ENCODE measurements at places on chromosomes 2 and 18.
A peak's percentile ranks its signal among the peaks of the same experiment; 100 is the strongest.

DNA sequence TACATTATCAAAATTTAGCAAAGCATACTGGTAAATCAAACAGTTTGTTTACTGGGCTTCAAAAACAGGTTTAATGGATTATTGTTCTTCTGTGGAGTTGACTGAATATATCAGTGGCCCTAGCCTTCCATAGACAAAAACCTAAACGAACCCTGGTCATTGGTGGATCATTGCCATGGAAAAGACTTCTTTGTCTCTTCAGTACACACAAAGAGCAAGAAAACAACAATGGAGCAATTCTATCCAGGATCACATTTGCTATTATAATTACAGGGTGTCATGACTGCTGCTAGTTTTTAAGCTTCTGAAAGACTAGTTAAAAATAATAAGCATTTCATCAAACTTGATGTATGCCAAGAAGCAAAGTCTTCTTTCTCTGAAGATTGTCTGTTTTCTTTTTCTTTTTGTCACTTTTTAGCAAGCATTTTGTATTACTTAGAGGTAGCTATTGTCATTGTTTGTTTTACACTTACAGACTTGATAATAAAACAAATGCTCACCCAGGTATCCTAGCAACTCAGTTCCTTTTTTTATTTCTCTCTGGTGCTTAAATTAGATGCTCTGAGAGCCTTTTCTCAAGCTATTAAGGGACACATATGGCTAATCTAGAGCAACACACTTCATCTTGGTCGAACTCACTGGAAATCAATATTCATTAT is 1228.7 kb upstream of the DDX18 start:
- no peak for DNase-seq

- DNase-seq: no peak
Observed at GRCh38 chr2:102549027-102549426, 70.3 kb upstream of the SLC9A2 start.

DNA sequence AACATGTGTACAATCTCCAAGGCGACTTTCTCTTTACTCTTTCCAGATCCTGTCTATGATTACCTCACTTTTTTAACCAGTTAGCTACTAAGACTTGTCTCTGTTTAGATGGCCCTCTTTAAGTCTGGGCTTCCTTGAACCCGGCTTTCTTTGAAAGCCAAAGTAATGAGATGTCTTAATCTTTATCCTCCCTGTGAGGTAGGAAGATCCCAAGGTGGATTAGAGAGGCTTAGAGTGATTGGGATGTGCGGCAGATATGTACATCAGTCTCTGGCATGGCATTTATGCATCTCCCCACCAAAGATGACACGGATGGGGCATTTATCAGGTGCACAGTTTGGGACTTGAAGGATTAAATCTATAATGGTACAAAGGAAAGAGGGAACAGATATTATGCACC is 186.3 kb downstream of the FSHR start:
- DNase-seq: no peak

GRCh38 chr2:48755473-48755872 is at the start of gene LHCGR:
Gene LHCGR, minus strand, starts transcription at chr2:48755724. Its CDS starts 53 bp downstream, at chr2:48755671.
- peak; percentile 22 for DNase-seq

DNA sequence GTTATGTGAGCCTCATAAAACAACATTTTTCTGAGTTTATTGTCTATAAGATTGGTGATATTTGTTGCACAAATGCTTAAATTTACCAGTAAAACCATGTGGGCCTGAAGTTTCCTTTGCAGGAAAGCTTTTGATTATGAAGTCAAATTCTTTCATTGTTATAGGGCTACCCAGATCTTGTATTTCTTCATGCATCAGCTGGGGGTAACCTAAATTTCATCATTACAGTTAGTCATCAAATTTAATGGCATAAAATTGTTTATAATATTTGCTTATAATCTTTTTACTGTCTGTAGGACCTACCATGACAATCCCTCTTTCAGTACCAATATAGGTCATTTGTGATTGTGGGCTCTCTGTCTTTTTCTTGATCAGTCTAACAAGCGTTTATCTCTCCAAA is 47.8 kb downstream of the SMAD2 start:
- DNase-seq: no peak

- no peak for DNase-seq
Observed at GRCh38 chr18:23982155-23983079, 32.1 kb upstream of the TTC39C start.

DNA sequence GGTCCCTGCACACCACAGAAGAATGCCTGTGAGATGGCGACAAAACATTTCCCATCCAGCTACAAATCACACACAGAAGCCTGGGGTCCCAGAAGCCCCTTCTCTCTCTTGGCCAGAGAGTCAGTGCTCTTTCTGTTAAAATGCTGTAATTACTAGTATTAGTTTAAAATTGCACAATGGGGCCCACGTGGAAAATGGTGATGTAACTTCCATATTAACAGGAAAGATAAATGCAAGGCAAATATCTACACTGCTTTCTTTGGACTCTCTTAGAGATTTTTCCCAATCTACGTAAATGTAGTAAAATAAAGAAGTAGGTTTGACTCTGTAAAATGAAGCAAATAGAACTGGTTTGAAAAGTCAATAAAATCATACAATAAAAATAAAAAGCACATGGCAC is 113.9 kb upstream of the TFCP2L1 start:
- no peak for DNase-seq

DNA sequence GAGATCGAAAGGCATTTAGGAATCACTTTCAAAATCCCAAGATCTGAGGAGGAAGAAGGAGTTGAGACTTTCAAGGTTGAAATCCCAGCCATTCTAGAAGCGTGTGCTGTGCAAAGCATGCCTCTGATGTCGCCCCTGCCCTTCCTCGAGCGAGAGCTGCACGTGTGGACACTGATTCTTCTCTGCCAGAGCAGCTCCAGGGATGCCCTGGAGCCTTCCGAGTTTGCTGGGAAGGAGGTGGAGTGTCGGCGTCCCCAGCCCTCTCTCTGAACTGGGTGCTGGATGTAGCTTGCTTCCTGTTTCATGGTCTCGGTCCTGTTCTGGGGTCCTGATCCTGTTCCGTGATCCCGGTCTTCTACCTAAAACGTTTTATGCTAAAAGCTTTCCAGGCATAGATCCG is 76.1 kb downstream of the TWIST2 start:
- no peak for DNase-seq
